Smooth muscle cell of the coronary artery (primary cell): ENCODE measurements at places on chromosomes 11 and 22. TPM values are rescaled to one million over a fixed set of nuclear protein-coding genes. Genes with fewer than 3 reads are reported as not detected.

STX5 gene
- 45.7 and 50.7 TPM in 2 replicates for total RNA-seq

ANO5 gene
- total RNA-seq, result under 0.01 and 0.30 TPM in 2 replicates

ARHGAP42 gene
- 5.9 and 10.0 TPM in 2 replicates for total RNA-seq

OR8G5 gene
- total RNA-seq, result not detected in 2 replicates

ISX gene
- not detected in 2 replicates for total RNA-seq

KCNA4 gene
- total RNA-seq, result under 0.01 and 0.59 TPM in 2 replicates

RAB30 gene
- total RNA-seq, result 25.5 and 27.6 TPM in 2 replicates

DEFB131B gene
- total RNA-seq, result not detected in 2 replicates

CHADL gene
- total RNA-seq, result 0.12 and 0.60 TPM in 2 replicates

APOL4 gene
- 2.4 and 6.2 TPM in 2 replicates for total RNA-seq

OR10A6 gene
- total RNA-seq, result not detected in 2 replicates

XRCC6 gene
- 210 and 290 TPM in 2 replicates for total RNA-seq

OR52E1 gene
- total RNA-seq, result not detected in 2 replicates

WNT11 gene
- total RNA-seq, result 0.75 and 3.2 TPM in 2 replicates

TRIM48 gene
- total RNA-seq, result not detected in 2 replicates

GAS2 gene
- 0.59 and 0.68 TPM in 2 replicates for total RNA-seq

SLC1A2 gene
- total RNA-seq, result 0.15 and 71.1 TPM in 2 replicates

CD3E gene
- total RNA-seq, result not detected in 2 replicates

NXPE2 gene
- total RNA-seq, result 0.08 TPM in 1 of 2 replicates, not detected in the other

MAJIN gene
- not detected in 2 replicates for total RNA-seq
